ENCODE measurements at places on chromosomes 4 and X.

DNA sequence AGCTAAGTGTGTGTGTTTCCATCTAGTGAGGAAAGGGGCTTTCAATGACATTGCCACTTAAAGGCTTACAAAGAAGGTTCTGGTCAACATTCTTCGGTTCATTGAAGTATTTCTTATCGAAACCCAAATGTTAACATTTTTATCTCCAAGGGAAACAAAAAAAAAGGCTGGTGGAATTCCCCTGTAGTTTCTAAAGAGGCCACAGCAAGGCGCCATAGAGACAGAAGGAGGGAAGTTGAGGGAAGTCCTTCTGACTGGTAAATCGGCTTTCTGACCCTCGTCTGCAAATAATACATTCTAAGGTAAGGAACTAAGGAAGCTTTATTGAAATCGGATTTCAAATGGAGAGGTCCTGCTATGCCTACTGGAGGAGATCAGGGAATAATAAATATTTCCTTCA lies 1.7 kb upstream of the ZFP42 start:
- DNase-seq = no peak

- no peak for DNase-seq
Measured at GRCh38 chrX:115588179-115588578, 27.2 kb downstream of the PLS3 start.

- no peak for DNase-seq
Measured at GRCh38 chr4:39616651-39617050, 22.0 kb downstream of the SMIM14 start.

- no peak for DNase-seq
Measured at GRCh38 chrX:14026121-14026520, 3.6 kb downstream of the GEMIN8 start.

GRCh38 chr4:77952457-77952856 lies 89.8 kb downstream of the MRPL1 start:
- DNase-seq = no peak

DNA sequence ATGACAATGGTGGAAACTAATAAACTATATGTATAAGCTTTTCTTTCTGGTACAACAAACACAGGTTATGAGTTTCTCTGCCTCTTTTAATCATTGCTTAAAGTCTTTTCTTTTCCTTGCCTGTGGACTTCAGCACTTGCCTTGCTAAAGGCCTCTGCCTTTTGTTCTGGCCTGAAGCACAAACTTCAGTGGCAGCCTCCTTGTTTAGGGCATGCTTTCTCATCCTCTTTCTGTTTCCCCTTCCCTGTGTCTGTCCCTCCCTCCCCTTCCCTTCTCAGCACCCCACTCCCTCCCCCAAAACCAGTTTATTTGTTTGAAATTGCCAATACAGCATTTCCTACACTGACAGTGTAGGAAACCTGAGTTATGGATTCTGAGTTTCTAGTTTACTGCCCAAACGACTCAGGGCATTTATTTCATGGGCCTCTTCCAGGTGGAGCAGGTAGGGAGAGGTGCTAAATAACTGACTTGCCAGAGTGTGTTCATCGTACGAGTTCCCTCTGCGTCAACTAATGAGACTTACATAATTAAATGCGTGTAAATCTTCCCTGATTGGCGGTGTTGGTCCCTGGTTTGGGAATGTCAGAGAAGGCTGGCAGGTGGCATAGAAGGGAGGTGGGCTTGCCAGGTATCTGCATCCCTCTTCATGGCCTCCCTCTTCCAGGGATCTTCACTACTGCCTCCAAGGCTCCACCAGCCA lies 311.0 kb downstream of the FBXW7 start:
- no peak for DNase-seq

All from mesenteric fat pad (tissue), 1 donor.